Muscle of back (tissue), 13 donors: ENCODE measurements at places on chromosomes 12 and 14.

- no peak for DNase-seq
Observed at GRCh38 chr12:91370086-91370868, 187.7 kb upstream of the DCN start.

GRCh38 chr12:94560431-94561221, 89.7 kb downstream of the TMCC3 start:
- peak; percentile 46 for DNase-seq

GRCh38 chr14:91138511-91139359, 24.9 kb downstream of the DGLUCY start:
- no peak for DNase-seq

- no peak for DNase-seq
Observed at GRCh38 chr12:23941780-23942179, 7.7 kb downstream of the SOX5 start.

GRCh38 chr12:91542067-91542466, 359.4 kb upstream of the DCN start:
- no peak for DNase-seq

DNA sequence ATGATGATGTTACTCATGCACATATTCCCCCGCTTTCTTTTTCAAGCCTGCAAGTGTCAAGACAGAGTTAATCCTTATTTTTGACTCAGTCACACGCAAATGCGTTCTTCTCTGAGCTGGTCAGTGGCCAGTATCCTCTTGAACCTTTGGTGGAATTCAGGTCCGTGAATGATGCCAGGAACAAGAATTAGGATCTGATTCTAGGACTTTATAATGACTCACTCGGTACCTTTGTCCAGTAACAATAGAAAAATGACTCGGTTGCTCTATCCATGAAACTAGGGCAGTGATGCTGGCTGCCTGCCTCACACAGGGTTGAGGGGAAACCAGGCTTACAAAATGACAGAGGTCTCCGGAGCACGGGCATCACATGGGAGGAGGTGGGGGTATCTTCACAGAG, 185.8 kb upstream of the NUDT4 start:
- DNase-seq, result no peak

- no peak for DNase-seq
Observed at GRCh38 chr12:107564946-107565345, 120.7 kb upstream of the PWP1 start.

DNA sequence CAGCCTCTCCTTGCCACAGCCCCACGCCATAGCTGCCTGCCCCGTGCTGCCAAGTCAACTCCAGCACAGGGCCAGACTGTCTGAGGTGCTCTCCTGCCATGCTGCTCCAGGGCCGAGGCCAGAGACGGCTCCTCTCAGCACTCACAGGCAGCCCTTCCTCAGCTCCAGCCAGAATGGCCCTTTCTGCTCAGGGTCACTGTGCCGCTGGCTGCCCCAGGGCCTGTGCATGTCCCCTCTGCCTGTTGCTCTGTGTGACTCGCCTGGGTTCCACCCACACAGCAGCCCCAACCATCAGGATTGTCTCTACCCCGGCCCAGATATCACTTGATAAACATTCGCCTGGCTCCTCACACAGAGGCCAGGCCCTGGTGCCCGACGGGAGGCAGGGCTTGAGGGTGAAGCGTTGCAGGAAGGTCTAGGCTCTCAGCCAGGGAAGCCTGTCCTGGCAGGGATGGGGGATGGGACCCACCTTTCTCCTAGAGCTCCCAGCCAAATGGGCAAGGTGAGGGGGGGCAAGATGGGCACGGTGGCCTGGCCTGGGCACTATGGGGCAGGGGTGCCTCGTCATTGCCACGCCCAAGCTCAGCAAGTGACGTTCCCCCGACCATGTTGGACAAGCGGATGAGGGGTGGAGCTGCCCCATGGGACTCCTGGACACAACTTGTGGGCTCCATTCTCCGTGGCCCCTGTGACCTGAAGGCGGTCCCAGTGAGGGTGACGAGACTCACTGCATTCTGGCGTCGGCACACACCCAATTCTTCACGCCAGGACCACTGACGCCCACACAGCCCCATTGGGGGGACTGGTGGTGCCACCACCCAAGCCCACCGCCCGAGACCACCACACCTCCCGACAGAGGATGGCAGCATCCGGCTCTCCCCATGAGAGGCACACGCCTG, 27.4 kb upstream of the BTBD6 start:
- DNase-seq, result no peak

DNA sequence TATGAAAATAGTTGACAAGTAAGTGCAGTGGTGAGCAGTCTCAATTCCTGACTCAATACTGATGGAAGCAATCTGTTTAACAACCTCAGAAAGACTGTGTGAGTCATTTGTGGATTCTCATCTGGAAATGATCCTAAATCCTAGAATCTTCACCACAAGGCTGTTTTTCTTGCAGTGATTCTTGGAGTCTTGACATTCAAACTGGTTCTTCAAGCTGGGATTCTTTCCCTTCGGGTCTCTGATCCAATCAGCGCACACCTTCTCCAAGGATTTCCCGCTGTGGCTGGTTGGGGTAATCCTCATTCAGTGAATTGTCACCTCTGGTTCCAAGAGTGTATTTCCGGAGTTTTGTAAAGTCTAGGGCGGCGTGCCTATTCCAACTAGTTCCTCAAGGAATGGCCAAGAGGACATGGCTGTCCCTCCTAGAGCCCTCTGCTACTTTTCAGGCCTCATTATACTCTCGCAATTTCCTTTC, 37.7 kb upstream of the FOXJ2 start:
- DNase-seq, result peak; percentile 92

DNA sequence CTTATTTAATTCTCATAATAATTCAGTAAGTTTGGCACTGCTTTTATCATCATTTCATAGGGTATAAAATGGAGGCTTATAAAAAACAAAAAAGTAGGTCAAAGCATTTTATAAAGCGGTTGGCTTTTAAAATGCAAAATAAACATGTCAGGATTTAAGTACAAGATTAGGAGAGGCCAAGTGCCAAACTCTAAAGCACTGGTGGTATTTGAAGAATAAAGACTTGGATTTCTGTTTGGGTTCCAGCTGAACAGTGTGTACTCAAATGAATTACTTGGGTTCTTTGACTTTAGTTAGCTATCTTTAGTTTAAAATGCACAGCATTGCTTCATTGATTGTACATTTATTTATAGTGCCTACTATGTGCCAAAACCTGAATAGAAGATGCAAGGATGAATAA, 966.6 kb upstream of the SEL1L start:
- no peak for DNase-seq

- no peak for DNase-seq
Observed at GRCh38 chr14:102187044-102187443, 47.3 kb downstream of the WDR20 start.

- no peak for DNase-seq
Observed at GRCh38 chr12:31599053-31599452, 8.1 kb upstream of the DENND5B start.

DNA sequence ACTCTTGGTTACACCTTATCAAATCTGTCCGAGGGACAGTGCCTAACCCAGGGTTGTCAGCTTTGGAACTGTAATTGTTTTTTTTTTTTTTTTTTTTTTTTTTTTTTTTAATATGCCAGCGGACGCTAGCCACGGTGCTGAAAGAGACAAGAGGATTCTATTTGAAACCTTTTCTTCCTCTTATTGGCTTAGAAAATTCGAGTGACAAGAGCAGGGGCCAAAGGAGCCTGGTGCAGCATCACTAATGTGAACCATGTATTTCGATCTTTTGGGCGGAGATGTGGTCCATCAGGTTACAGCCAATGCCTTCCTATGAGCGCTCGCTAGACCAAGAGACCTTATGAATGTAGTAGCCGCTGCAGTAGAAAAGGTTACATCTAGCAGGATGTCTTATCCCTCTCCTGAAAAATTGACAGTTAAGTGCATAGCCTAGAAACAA, 922 bp downstream of the PTPRR start:
- DNase-seq, result peak; percentile 2

- no peak for DNase-seq
Observed at GRCh38 chr12:113056631-113057488, at the start of gene DTX1. Gene DTX1, plus strand, starts transcription at chr12:113056730. Its CDS starts 1,463 bp downstream, at chr12:113058193.

DNA sequence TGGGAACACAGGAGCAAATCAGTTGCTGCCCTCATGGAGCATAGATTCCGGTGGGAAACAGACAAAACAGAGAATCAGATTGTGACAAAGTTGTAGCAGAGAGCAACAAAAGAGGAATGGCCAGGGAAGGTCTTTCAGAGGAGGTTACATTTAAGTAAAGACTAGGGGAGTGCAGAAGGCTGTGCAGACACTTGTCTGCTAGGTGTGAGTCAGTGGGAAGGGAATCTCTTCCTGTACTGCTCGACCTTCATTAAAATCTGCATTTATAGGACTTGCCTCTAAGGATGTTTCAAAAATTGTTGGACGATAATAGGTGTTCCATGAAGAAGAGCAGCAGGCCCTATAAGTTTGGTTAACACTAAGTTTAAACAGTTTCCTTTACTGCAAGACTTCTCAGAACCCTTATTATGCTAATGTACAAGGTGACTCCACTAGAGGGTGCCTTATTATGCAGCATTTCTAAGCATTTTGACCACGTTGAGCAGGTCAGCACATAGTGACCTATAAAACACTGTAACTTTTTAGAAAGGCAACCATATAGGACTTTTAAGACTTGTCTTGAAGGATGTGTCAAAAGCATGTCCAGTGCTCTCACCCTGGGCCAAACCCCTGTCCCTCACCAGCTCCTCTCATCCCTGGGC, 91.8 kb upstream of the RIC8B start:
- no peak for DNase-seq

- DNase-seq, result no peak
Observed at GRCh38 chr14:34018564-34019244, 67.8 kb upstream of the EGLN3 start.

- DNase-seq, result no peak
Observed at GRCh38 chr12:123748661-123749060, 13.4 kb upstream of the DNAH10 start.

GRCh38 chr12:132797820-132798570, 30.7 kb downstream of the GOLGA3 start:
- no peak for DNase-seq

GRCh38 chr12:50151047-50151687, 16.0 kb downstream of the CERS5 start:
- no peak for DNase-seq

DNA sequence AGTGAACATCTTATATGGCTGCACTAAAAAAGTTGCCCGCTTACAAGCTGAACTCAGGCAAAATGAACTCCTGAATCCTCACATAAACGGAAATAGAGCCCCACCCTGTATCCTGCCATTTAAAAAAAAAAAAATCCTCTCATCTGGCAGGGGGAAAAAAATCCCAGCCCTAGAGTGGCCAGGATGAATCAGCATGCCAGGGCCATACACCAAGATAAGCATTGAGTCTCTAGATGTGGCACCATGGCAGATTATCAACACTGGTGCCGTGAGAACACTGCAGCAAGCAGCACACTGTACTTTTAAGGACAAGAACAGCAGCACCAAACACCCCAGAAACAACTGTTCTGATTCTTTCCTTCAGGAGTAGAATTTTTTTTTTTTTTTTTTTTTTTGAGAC, 65.5 kb downstream of the RASSF3 start:
- DNase-seq, result no peak

- peak; percentile 40 for DNase-seq
Observed at GRCh38 chr14:32608857-32609256, 279.8 kb downstream of the AKAP6 start.

- no peak for DNase-seq
Observed at GRCh38 chr12:113867258-113867657, 98.9 kb downstream of the RBM19 start.

GRCh38 chr12:53052419-53053217, 2.8 kb downstream of the TNS2 start:
- peak; percentile 93 for DNase-seq

GRCh38 chr12:105279460-105280056, 43.6 kb upstream of the APPL2 start:
- peak; percentile 11 for DNase-seq

DNA sequence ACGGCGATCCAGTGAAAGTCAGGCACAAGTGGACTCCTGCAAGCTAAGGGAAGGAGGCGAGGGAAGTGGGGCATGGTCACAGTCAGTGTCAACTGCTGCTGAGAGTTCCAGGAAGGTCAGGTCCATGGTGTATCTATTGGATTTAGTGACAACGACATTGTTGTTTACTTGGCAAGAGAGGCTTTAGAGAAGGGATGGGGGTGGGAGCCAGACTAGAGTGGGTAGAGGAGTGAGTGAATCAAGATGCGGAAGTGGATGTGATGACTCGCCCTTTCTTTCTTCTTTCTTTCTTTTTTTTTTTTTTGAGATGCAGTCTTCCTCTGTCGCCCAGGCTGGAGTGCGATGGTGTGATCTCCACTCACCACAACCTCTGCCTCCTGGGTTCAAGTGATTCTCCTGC, 12.5 kb downstream of the P2RX7 start:
- DNase-seq, result no peak

DNA sequence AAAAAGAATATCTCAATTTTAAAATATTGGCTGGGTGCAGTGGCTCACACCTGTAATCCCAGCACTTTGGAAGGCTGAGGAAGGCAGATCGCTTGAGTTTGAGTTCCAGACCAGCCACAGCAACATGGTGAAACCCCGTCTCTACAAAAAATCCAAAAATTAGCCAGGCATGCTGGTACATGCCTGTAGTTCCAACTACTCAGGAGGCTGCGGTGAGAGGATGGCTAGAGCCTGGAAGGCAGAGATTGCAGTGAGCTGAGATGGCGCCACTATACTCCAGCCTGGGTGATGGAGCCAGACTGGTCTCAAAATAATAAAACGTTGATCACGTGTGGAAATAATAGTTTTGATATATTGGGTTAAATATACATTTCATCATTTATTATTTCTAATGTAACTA, 5.7 kb downstream of the MTRFR start:
- DNase-seq, result no peak

DNA sequence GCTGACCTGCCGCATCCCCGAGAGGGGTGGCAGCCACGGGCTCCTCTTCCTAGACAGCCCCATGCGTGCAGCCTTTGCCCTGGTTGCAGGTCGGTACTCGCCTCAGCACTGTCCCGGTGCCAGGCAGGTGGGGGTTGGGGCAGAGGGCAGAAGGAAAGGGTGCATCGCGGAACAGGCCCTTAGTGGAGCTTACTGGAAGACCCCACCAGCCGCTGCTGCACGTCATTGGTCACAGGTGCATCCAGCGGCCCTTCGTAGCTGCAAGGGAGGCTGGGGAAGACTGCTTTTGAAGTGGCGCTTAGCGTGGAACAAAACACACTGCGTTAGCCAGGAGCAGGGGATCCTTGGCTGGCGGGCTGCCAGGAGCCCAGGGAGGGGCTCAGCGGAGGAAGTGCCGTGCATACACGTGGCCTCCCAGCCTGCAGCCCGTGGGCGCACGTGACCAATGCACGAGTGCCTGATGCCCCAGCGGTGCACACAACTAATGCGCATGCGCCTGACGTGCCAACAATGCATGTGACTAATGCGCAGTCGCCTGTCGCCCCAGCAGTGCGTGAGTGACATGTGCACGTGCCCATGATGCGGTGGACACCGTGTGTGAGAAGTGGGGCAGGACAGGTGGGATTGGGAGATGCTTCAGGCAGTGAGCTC, 5.0 kb upstream of the EP400 start:
- no peak for DNase-seq

DNA sequence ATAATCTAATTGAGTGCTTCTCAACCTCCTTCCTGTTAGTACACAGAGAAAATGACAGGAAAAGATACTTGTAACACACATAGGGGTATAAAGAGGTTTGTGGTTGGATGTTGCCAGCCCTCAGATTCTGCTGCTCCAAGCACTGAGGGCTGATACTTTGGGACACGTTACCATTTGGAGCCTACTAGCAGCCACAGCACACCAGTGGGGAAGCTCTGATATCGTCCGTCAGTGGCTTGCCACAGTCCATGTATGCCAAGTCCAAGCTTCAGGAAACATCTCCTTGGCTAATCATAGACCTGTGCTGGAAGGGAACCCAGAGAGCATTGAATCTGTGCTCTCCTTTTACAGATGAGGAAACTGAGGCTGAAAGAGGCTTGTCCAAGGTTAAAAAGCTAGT, 22.3 kb downstream of the B4GALNT3 start:
- no peak for DNase-seq

- DNase-seq, result no peak
Observed at GRCh38 chr12:64631197-64631596, 20.9 kb downstream of the RASSF3 start.
